ENCODE measurements at places on chromosomes 5 and 9.

GRCh38 chr9:12666813-12667212 is 26.4 kb upstream of the TYRP1 start:
- peak; percentile 42 for DNase-seq

DNA sequence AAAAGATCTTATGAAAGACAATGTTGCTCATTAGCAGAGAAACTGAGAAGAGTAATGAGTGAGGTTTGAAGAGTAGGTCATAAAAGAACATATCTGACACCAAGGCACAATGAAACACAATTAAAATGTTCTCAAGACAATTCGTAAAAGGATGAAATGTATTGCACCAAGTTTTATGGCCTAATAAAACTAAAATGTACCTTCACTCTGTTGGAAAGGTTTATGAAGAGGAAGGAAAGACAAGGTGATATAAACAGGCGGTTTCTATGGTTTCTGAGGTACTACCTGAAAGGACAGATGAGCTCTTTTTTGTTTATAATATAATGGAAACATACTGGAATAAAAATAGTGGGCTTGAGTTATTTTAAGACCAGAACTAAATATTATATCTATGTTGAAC is 821.3 kb downstream of the TAF11L14 start:
- no peak for DNase-seq

DNA sequence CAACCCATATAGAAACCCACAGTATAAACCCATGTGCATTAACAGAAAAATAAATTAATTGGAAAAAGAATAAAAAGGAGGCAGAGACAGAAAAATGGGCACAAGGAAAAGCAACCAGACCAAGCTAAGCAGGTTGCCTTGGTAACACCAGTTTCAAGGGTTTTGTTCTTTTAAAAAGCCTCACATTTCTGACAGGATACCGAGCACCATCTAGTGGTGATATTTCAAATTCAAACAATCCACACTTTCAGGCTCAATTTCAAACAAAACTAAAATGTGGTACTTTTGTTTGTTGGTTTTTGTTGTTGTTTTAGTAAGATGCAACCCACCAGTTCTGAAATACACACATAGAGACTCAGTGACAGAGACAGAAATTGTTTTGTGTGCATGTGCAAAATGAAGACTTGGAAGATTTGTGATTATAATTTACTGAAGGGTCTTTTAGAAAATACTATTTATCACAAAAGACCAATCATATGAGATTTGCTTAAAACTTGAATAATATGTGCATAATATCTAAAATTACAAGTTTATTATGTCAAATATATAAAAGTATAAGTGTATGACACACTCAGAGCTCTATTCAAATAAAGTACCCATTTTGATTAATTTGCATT is 318.2 kb downstream of the SLCO4C1 start:
- DNase-seq: peak; percentile 80

DNA sequence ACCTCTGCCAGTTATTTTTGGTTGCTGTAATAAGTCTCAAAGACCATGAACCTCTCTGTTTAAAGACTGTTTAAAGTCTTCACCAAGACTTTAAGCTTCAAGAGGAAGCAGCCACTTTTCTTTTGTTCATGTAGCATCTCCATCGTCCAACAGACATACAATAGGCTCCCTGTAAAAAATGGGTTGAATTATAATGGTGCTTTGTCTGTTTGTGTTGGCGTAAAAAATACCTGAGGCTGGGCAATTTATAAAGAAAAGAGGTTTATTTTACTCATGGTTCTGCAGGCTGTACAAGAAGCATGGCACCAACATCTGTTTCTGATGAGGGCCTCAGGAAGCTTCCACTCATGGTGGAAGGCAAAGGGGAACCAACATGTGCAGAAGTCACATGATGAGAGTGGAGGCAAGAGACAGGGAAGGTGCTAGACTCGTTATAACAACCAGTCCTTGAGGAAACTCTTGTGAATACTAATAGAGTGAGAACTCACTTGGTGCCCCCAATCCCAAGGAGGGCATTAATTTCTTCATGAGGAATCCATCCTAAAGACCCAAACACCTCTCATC is 126.3 kb upstream of the RPS23 start:
- no peak for DNase-seq

DNA sequence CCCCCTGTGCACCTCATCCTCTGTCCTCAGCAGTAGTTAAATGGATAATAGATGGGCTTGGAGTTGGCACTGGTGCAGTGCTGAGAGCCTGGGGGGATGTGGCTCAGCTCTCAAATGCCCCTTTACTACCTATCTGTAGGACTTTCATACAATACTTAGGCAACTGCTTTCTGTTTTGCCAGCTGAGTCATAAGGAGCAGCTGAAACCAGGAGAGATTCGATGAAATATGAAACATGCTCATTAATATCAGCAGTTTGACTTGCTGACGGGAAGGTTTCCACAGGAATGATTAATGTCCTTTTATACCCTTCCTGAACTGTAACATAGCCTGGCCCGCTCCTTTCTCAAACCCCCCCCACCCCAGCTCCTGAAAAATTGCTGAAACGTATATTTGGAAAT is 142.6 kb downstream of the SAXO1 start:
- DNase-seq: peak; percentile 74

GRCh38 chr9:90772386-90772785 is 29.2 kb upstream of the SYK start:
- DNase-seq: no peak

DNA sequence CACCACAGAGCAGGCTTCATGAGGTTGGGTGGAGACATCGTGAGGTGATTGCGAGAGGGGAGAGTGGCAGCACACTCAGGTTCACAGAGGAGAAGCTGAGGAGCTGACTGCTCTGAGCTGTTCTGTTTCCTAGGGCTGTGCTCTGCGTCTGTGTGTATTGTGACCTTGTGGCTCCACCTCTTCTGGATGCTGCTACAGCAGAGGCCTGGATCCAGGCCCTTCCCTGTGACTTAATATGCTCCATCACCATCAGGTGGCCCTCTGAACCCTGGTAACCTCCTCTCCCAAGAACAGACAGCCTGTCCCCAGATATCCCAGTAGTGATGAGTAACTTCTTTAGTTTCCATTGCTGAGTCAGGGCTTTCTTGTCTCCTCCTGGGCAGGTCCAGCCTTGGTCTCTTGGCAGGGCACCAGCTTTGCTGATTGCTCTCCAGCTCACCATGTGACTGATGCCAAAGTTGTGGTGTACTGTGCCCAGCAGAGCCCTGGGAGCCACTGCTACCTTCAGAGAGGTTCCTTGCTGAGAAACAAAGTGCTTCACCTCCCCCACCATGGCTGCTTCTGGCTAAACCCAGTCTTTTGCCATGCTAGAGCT is 212.8 kb upstream of the CHD1 start:
- no peak for DNase-seq

GRCh38 chr9:98989036-98990000 is 45.6 kb downstream of the COL15A1 start:
- peak; percentile 80 for DNase-seq

DNA sequence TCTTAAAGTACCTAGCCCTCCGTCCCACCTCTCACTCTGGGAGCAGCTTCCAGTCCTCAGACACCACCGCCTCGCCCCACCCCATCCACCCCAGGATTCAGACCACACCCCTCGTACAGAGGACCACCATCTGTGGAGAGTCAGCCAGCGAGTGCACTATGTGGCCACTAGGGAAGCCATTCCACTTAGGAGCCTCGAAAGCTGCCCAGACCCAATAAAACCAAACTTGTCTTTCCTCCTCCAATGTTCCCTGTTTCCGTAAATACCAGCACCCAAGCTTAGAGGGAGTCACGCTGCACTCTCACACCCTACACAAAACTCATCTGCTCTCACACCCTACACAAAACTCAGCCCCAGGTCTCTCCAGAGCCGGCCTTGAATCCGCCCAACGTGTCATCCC is 1.9 kb downstream of the GCNT4 start:
- DNase-seq: peak; percentile 23

DNA sequence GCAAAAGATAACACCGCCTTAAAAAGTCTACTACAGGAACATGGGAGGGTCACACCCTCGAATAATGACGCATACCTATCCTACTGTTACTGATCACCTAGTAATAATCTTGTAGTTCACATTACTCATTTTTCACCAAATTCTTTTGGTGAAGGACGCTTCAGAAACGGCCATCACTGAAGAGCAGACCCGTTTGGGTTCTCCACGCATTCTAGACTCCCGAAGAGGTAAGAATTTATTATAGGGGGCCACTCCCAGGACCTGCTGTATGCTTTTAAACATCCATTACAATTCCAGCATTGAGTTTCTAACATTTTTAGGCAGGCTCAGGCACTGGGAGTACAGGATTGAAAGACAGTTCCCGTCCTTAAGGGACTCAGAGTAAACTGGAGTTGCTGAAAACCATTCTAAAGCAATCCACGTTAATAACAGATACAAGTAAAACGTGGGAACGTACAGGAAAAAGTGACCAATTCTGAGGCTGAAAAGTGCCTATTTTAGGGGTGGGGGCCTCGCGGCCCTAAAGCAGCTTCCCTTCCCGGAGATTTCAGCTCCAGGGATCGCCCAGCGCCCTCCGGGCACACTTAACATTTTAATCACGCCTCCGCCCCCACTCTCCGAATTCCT is at the start of gene FER:
Gene FER (plus strand): TSS at position 124 of the 627 bp plus-strand sequence. CDS start 50,286 bp downstream, outside the sequence.
- DNase-seq: peak; percentile 32

- DNase-seq: peak; percentile 82
Measured at GRCh38 chr5:34898258-34898895, 16.9 kb downstream of the RAD1 start.

GRCh38 chr9:30575218-30575617 is 1809.2 kb upstream of the ACO1 start:
- DNase-seq: no peak

GRCh38 chr9:123070198-123070597 is 36.7 kb downstream of the GPR21 start:
- no peak for DNase-seq

GRCh38 chr9:124843456-124844034 is 9.7 kb upstream of the WDR38 start:
- DNase-seq: no peak

GRCh38 chr9:89542401-89543021 is 44.6 kb upstream of the SEMA4D start:
- DNase-seq: peak; percentile 41

- no peak for DNase-seq
Measured at GRCh38 chr9:111106202-111106601, 67.9 kb upstream of the LPAR1 start.

GRCh38 chr5:157328277-157328912 is 62.5 kb downstream of the CYFIP2 start:
- DNase-seq: peak; percentile 81

- DNase-seq: peak; percentile 86
Measured at GRCh38 chr5:24621792-24622191, 23.0 kb downstream of the CDH10 start.

DNA sequence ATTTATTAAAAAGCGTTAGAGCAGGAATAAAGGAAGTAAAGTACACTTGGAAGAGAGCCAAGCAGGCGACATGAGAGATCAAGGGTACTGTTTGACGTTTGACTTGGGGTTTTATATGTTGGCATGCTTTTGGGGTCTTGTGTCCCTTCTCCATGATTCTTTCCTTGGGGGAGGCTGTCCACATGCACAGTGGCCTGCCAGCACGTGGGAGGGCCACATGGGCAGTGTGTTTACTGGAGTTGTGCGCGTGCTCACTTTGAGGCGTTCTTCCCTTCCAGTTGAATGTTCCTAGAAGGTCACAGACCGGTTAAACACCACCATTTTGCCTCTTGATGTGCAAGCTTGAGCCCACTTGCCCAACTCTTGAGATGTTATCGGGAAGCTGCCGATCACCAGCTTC is 49.5 kb upstream of the ICE1 start:
- DNase-seq: no peak

GRCh38 chr9:7879551-7880245 is 80.1 kb upstream of the DMAC1 start:
- DNase-seq: peak; percentile 82
